Left lung (tissue), 14 donors: ENCODE measurements at places on chromosomes 2 and 18.
A peak's percentile ranks its signal among the peaks of the same experiment; 100 is the strongest.

DNA sequence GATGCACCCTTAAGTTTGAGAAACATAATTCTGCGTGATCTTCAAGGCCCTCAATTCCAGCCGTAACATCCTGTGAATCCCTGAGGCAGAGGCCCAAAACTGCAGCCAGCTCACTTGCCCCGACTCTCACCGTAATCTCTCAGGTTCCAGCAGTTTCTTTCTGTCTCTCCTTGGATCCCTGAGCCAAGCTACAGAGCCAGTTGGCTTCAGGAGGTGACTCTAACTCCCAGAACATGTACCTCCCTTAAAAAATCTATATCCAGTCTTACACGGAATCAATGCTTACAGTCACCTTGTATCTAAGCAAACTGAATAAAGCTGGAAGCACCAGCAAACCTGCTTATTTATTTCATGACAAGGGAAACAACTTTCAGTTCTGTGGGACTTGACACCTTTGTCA is 300.4 kb downstream of the SETBP1 start:
- no peak for DNase-seq

DNA sequence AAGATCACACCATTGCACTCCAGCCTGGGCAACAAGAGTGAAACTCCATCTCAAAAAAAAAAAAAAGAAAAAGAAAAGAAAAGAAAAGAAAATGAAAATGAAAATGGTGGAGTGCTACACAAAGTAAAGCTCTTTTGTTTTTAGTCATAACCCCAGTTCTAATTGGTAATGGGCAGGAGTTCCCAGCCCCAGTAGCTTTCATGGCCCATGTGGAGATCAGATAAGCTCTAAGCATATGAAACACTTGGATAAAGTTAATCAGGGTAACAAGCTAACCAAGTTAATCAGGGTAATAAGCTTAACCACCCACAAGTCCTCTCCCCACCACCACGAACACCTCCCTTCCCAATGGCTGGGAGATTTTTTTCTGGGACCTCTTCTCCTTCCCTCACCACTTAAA is 240.8 kb downstream of the BCL11A start:
- no peak for DNase-seq

- DNase-seq = peak; percentile 79
These were observed 61.9 kb upstream of the HAAO start for GRCh38 chr2:42854207-42854818.

DNA sequence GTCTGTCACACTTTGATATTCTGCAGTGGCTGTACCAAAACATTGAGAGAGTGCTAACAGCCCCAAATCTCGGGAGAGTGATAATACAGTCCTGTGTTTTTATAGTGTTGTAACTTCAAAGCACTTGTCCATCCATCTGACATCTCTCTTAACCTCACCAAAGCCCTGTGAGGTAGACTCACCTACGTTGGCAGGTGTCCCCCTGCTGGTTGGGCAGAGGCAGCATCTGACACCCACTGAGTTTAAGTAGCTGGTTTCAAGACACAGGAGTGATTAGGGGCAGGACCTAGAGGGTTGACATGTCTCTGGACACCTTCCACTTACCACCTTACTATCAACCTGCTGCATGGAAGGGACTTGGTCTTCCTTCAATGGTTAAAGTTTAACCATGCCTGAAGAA is 22.9 kb downstream of the COLEC12 start:
- no peak for DNase-seq

GRCh38 chr2:200743042-200743676 is 68.6 kb upstream of the BZW1 start:
- DNase-seq = no peak

DNA sequence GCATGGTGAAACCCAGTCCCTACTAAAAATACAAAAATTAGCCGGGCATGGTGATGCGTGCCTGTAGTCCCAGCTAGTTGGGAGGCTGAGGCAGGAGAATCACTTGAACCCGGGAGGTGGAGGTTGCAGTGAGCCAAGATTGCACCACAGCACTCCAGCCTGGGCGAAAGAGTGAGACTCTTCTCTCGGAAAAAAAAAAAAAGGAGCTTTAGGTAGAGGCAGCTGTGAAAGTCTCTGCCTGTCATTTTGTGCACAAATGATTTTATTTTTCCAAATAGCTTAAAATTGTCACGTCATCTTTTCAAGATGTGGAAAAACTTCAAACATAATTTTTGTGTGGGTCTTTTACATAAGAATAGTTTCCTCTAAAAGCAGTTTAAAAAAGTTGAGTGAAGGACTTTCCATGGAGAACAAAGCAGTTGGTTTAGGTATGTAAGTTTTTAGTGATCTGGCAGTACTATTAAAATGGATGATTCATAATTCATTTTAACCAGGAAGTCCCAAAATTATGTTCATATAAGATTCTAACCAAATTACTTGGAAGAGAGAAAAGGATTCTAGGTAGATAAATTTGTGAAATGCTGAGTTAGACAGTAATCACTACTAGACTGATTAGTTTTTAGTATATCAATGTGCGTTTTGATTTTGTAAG is 11.5 kb downstream of the CCNYL1 start:
- DNase-seq = no peak

- DNase-seq = no peak
These were observed 194.8 kb upstream of the DOK6 start for GRCh38 chr18:69205925-69206324.

DNA sequence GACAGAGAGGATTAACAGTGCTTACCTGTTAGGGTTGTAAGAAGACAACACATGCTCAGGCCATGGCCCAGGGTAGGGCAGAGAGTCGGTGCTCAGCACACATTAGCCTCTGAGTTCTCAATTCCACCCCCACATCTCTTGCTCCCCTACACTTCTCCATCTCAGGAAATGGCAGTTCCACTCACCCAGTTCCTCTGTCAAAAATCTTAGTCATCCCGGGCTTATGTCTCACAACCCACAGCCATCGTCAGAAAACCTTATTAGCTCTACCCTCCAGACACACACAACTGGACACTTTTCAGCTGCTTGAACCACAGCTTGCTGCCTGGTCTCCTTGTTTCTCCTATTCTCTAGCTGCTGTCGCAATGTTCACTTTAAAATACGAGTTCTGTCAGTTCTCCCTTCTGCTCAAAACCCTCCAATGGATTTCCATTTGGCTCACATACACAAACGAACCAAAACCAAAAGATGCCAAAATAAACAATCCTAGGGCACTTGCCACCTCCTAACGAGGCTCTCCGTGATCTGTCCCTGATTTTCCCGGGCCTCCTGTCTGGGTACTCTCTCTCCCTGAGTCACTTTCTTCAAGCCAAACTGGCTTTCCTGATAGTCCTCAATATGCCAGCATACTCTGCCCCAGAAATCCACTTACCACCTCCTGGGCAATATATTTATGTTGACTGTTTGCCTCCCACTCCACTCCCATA is 89.7 kb downstream of the KCTD1 start:
- DNase-seq = no peak

DNA sequence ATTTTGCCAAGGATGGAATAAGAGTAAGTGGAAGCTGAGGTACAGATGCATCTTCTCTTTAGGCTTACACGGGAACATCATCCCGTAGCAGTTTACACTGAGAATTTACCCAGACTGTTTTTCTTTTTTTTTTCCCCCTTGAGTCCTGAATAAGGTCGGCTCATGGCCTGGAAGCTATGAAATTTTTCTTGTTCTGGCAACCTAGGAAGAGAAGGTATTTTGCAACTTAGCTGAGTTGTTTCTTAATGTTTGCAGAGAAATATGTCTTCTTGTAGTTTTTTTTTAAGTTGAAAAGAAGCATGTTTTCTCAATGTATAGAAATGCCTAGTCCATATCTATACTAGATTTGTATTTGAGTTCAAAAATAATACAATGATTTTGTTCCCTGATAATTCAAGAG is 712.5 kb downstream of the TDRD15 start:
- DNase-seq = no peak

GRCh38 chr2:165889158-165889557 is 64.4 kb downstream of the TTC21B start:
- no peak for DNase-seq

DNA sequence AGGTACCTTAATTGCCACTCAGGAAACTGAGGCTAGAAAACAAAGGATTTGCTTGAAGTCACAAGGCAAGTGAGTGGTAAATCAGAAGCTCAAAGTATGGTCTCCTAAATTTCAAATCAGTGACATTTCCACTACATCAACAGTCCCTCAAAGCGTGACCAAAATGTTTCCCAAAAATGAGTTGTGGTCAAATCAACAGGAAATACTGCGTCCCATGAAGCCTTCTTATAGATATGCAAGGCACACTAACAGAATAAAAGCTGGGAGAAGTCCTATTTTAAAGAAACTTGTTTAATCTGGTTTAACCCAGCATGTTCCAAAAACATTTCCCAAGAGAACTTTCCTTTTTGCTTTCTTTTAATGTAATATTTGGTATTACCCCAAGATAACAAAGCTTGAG is 249.4 kb downstream of the EXOC6B start:
- DNase-seq = no peak

GRCh38 chr2:103805746-103806145 is 1043.9 kb downstream of the TMEM182 start:
- no peak for DNase-seq

DNA sequence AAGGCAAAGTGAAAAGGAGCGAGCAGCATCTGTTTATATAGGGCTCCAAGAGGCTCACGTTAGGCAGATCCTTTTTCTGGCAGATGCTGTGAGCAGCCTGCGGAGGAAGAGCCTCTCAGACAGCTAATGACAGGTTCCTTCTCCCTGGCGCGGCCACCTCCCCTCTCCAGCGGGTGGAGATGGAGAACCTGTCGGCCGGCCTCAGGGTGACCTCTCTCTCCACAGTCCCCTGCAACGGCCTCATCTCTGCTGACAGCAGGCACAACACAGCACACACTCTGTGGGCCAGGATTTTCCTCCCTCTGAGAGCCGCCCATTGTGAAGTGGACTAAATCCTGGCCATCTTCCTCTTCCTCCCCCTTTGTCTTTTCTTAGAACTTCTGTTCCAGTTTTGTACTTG is 119.8 kb downstream of the PRKCE start:
- DNase-seq = peak; percentile 62

GRCh38 chr2:167602122-167602521 is 645.3 kb downstream of the STK39 start:
- no peak for DNase-seq

- no peak for DNase-seq
These were observed 249.3 kb upstream of the GULP1 start for GRCh38 chr2:188042412-188042811.

GRCh38 chr2:74503506-74504475 is 3.7 kb downstream of the PCGF1 start:
- no peak for DNase-seq

GRCh38 chr18:3504637-3505036 is 54.7 kb downstream of the TGIF1 start:
- DNase-seq = no peak

GRCh38 chr2:163990541-163990940 is 254.7 kb upstream of the FIGN start:
- no peak for DNase-seq

GRCh38 chr2:132009874-132010521 is 151.8 kb downstream of the ANKRD30BL start:
- peak; percentile 57 for DNase-seq

- no peak for DNase-seq
These were observed 805 bp downstream of the CIDEA start for GRCh38 chr18:12254820-12255511.

DNA sequence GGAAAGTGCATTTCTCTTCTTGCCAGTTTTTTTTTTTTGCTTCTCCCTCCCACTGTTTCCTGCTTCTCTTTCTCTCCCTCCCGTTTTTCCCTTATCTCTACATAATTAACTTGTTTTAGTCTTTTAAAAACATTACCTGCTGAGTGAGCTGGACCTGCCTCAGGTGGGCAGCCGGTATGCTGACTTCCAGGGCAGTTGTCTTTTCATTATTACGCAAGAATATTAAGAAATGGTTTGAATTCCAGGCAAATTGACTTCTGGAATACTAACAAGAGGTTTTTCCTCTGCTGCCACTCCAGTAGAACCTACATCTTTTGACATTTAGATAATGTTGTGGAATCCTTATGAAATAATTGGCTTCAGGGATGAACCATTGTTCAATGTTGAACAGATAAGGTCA is 161.8 kb downstream of the THSD7B start:
- DNase-seq = no peak

DNA sequence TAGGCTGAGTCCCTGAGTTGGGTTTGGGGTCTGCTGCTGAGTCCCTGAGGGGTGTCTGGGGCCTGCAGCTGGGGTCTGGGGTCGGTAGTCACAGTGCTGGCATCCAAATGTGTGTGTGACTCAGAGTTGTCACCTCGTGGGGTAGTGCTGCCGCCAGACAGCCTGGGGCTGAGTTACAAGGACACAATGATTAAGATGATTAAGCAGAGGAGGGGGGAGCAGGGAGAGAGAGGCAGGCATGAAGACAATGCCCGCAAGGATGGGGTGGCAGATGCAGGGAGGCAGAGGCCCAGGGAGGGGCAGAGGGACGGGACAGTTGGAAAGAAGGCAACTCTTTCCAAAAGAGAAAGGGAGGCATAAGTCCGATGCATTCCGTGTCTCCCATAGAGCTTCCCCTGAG is 120.2 kb downstream of the CELF4 start:
- no peak for DNase-seq

DNA sequence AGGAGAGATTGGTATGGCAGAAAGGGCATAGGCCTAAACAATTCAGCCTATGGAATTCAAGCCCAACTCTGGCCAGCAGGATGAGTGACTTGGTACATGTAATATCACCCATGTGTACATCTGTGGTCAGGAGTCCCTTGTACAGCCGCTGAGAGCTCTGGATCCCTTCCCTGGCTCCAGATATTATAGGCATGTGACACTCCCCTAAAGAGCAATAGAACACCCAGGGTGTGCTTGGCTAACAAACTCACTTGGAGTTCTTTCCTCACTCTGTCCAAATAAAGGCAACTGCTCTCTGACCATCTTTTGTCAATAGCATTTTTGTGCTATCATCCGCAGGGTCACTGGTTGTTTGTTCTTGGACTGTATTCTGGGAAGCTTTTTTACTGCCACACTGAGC is 197.4 kb upstream of the NCKAP5 start:
- DNase-seq = no peak

DNA sequence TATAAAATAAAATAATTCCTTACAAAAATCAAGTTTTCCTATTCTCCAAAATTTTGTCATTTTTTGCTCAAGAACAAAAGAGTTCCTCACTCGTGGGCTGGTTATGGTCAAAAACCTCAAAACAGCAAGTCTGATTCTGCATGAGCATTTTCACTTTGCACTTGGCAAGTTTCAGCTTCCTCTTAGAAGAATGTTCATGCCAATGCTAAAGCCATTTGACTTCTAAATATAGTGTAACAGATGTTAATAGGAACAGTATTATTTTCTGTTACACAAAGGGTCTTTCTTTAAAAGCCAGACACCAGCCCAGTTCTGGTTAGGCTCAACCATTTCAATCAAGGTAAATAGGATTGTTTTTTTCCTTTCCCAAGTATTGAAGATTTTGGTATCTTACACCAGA is 261.3 kb upstream of the CCDC68 start:
- DNase-seq = no peak
